GOT3 (cell line): ENCODE measurements at places on chromosomes 16 and 17.

DNA sequence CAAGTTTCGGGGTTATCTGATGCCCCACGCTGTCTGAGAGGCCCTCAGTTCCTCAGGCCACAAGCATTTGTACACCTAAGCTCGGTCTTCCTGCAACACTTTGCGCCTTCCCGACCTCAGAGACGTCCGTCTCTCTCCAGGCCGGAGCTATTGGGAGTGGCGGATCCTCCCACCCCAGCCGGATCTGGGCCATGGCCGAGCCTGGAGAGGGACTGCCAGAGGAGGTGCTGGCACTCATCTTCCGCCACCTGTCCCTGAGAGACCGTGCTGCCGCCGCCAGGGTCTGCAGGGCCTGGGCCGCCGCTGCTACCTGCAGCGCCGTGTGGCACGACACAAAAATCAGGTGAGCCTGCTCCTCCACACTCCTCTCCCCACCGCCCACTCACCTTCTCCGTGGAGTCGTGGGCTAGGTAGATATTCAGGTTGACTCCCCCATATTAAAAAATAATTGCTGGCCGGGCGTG is 1.9 kb downstream of the FBXL8 start:
- DNase-seq = no peak

DNA sequence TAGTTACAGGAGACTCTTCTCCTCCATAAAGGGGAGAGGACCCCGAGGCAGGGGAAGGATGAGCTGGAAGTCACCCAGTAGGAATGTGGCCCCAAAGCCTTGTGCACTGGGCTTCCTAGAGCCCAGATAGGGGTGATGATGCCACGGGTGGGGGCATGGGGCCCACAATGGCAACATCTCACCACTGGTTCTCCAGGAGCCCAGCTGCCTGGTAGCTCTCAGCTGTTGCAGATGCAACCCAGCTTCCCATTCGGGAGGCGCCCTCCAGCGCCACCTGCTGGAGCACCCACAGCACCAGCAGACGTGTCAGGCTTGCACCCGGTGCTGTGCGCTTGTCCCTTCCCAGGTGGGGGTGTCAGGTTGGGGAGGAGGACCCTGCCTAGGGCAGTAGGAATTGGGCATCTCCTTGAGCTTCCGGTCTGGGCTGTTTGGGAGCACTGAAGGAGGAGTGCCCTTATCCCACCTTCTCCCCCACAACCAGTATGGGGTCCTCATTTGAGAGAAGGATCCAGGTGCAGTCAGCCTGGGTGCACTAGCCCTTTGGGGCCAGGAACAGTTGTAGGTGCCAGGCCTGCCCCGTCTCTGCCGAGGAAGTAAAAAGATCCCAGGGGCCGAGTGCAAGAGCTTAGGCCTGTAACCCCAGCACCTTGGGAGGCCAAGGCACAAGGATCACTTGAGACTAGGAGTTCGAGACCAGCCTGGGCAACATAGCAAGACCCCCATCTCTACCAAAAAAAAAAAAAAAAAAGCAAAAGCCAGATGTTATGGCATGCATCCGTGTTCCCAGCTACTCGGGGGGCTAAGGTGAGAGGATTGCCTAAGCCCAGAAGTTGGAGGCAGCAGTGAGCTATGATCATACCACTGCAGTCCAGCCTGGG is 14.4 kb downstream of the CDIPT start:
- DNase-seq = no peak

GRCh38 chr16:63337264-63337663 is 1301.0 kb upstream of the CDH8 start:
- DNase-seq = no peak

GRCh38 chr17:40307001-40307730 is 1.8 kb upstream of the RARA start:
- no peak for DNase-seq

- no peak for DNase-seq
These were observed 5.3 kb downstream of the ANKRD11 start for GRCh38 chr16:89484923-89485679.

DNA sequence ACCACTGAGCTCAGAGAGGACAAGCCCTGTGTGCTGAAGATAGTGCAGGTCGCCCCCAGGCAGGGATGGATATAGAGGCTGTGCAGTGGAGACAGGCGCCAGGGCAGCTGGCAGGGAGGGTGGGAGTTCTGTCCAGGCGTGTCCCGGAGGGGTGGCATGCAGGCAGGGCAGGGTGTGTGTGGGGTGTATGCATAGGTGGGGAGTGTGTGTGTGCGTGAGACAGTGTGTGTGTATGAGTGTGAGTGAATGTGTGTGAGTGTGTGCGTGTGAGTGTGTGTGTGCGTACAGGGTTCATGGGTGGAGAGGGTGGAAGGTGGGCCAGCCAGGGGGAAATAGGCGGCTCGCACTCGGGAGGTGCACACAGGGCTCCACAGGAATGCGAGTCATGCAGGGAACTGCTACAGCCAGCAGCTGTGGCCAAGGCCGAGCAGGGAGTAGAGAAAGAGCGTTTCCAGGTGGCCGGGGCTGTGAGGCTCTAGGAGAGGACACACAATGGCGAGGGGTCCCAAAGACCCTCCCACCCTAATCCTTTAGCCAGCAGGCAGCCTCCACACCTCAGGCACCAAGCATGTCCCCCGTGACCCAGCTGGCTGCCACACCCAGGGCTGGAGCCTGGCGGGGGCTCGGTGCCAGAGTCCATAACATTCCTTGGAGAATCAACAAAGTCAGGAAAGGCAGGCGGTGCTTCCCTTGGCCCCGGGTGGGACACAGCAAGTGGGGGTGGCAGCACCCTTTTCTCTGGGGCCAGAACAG is 4.6 kb downstream of the PLCD3 start:
- no peak for DNase-seq

GRCh38 chr16:53984936-53985335 is 281.0 kb downstream of the FTO start:
- no peak for DNase-seq

DNA sequence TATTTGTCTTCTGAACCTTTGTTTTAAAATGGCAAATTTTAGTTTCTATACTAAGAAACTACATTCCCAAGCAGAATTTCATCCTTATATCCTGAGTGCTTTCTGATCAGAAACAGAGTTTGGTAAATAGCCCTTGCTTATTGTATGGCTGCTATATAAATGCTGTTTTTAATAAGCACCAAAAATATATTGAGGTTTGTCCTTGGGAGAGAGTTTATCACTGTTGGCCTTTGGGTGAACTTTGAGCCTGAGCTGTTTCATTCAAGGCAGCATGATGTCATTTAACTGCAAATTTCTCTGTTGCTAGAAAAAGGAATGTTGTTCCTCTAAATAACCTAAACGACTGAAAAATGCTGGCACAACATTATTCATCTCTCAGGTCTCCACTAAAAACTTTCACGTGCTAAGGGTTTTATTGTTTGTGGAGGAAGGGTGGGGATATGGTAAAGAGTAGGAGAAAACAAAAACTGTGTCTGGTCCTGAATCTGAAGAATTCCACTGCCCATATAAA is 334.3 kb upstream of the TBX2 start:
- no peak for DNase-seq

- DNase-seq = no peak
These were observed 5.1 kb downstream of the CEMP1 start for GRCh38 chr16:2526135-2526534.

GRCh38 chr17:66040402-66040801 is 151.5 kb downstream of the CEP112 start:
- DNase-seq = no peak

DNA sequence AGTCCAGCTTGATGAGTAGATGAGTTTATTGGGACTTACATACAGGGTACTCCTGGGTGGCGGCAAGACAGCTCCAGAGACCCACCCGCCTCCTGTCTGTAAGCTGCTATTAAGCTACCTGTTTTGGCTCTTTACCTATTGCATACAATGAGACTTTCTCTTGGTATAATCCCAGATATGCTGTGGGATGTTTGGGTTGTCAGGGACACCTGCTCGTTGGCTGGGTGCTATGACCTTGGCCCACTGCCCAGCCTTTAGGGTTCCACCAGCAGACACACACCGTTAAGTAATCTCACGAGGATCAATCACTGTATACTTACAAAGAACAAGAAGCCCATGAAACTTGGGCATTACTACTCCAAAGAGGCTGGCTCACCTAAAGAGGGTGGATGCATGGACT is 116.4 kb downstream of the NPIPB5 start:
- DNase-seq = no peak

GRCh38 chr17:82000803-82001570 is 21.7 kb downstream of the CENPX start:
- DNase-seq = no peak

GRCh38 chr16:84048270-84048669 is 5.7 kb upstream of the SLC38A8 start:
- DNase-seq = no peak

- DNase-seq = no peak
These were observed 22.6 kb upstream of the MLKL start for GRCh38 chr16:74723256-74723655.

DNA sequence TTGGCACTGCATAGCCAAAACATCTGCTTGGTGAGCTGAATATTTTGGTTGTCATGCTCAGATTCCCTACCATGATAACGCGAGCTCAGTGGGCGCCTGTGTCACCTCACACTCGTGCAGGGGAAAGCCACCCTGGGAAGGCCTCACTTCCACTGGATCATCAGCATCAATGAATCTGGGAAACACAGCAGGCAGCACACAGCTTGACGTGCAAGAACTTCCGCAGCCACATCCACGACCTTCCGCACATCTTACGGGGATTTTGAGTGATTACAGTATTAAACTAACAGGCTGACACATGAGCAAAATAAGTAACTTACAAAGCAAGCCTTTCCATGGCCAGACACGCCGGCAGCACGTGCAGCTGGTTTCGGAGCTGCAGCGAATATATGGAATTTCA is 54.7 kb upstream of the FOXF1 start:
- no peak for DNase-seq

- DNase-seq = no peak
These were observed 2.5 kb upstream of the FBXL19 start for GRCh38 chr16:30920891-30921290.

DNA sequence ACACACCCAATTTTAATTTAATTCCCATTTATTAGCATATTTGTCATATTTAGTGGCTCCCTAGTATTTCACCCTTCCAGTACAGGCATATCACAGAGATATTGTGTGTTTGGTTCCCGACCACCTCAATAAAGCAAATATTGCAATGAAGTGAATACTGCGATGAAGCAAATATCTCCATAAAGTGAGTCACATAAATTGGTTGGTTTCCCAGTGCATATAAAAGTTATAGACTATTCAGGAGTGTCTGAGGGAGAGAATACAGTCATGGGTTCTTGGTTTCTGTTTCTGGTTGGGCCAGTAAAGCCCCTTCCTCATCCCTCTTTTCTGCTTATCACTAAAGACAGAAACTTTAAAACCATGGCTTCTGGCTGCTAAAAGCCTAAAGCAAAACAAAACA is 295.4 kb upstream of the AXIN2 start:
- DNase-seq = no peak

DNA sequence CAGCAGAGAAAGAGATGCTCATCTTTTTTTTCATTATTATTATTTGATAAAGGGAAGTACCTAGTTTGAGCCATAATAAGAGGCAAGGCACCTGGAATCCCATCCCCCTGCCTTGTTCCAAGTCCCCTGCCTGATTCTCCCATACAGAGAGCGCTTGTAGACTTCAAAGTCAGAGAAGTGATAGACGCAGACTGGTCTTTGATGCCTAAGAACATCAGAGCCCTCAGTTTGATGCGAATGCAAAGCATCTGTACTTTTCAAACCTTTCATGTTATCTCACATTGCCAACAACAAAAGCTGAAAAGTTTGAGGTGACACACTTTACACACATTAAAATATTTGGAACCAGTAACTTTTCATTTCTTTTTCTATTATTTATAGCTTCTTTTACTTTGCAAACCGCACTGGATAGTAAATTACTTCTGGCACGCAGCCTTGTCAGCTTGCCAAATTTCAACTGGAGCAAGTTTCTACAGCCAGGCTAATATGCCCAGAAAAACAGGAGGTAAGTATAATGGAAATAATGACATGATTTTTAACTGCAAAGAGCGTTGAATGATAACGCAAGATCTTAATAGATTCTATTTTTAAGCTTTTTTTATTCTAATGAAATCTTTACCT is 5.9 kb upstream of the UTP6 start:
- DNase-seq = no peak

DNA sequence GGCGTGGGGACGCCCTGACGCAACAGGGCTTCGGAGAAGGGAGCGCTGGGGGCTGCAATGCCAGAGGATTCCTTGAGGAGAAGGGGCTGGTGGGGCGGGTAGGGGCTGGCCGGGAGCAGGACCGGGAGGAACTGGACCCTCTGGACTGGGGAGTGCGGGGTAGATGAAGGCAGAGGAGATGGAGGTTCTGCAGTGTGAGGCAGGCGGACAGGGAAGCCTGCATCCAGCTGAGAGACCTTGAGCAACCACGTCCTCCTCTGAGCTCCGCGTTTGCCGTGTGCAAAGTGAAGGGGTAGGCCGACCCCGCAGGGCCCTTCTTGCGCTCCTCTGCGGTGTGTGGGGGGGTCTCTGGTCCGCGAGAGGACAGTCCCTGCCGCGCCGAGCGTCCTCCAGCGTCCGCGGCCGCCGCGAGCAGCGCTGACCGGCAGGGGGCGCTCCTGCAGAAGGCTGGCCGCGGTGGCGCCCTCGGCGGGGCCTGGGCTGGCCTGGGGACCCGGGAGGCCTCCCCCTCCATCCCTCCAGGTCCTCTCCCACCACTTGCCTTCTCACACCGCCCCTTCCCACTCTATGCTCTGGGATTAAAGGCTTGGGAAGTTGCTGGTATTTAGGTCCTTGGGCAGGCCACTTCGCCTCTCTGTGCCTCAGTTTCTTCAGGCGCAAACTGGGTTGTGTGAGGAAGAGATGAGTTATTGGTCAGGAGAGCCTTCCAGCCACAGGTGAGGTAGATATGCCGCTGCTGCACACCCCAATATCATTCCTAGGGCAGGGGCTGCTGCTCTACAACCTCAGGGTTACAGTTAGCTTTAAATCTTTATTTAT is 9.6 kb upstream of the WNT9B start:
- no peak for DNase-seq

DNA sequence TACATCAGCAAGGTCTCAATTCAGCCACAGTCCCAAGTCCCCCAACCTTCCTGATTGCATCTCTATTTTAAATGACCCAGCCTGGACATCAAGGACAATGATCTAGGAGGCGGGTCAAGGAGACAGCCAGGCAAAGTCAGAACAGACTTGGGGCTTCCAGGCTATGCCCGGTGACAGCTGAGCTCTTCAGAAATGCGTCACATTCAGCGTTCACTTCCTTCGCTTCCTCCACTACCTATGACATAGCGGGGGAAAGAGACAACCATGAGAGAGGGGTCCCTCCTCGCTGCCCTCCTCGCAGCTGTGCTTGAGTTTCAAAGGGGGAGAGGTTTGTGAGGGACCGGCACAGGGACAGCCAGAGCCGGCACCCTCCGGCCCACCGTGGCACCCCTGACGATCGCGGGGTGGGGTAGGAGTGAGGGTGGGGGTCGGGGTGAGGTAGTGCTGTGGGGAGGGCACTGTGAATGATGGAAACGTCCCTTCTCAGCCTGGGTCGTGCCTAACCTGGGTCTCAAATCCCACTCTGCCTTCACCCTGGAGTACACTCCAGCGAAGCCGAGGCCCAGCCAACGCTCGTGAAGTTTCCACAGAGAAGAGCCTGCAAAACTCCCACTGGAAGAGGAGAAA is 12.3 kb upstream of the LGALS3BP start:
- DNase-seq = no peak
